CD4-positive, alpha-beta T cell treated with Interleukin-10 for 1 hour (primary cell): ENCODE measurements at places on chromosomes 2 and 18.

- no peak for DNase-seq
Measured at GRCh38 chr2:33673937-33674336, 74.8 kb upstream of the FAM98A start.

DNA sequence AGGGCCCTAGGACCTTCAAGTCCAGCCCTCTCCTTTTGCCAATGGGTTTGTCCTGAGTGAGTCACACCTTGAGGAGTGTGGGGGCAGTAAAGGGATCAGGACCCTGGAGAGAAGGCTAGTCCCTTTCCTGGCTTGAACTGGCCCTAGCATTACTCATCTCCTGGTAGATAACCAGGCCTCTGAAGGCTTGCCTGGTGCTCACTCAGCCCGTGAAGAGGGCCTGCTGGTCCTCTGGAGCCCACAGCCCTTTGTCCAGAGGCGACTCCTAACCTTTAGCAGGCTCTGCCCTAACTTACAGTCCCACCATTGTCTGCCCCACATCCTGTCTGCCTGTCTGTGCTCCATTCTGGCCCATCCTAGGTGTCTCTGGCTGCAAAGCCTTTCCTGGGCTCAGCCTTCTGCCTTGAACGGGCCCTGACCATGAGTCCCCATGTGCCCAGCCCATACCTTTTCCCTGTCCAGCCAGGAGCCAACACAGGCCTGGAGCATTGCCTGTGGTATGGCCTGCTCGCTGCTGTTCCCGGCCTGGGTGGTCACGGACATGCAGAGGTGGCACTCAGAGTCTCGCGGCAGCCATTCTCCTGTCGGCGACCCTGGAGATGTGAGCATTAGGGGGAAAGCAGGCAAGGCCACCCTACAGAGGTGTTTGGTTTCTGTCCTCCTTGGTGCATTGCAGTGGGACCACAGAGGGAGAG lies 5.0 kb downstream of the SFTPB start:
- no peak for DNase-seq

- peak; percentile 25 for DNase-seq
Measured at GRCh38 chr2:162063899-162064298, 10.1 kb downstream of the DPP4 start.

DNA sequence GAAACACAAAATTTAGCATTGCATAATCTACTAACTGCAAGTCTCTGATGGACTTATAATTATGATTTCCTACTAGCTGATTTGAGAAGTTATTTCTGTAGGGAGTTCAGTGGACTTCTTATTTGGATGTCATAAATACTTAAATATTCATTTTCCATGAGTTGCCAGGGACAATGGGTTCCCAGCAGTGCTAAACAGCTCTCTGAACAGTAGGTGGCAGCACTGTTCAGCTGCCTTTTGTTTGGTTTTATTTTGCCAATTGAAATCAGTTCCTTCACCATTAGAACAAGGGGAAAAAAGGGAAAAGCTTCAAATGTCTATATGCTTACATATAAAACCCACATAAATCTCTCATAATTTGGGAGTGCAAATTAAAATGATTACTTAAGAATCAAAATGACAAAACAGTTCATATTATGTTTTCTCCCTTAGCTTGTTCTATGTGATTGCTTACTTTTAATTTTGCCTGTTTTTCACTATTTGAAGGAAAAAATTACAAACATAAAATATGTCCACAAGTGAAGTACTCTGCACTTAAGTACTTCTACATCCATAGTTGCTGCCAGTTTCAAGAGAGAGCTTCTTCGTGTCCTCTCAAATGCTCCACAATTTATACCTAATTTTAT lies 898.9 kb downstream of the CPS1 start:
- peak; percentile 22 for DNase-seq

DNA sequence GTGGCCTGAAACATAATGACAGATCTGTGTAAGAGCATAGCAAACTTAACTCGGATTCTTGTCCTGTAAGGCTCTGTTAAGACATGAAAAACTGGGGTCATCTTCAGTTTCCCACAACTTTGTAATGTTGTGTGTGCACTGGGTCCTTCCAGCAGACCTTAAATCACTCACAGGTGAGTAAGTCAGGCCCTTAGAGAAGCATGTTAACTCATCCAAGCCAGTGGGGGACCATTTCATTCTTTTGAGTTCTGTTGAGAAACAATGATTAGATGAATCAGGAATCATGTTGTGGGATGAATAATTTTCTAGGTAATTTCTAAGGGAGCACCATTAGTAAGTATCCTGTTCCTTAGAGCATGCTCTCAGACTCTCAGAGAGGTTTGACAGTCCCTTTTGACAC lies 167.1 kb downstream of the ESCO1 start:
- no peak for DNase-seq

- no peak for DNase-seq
Measured at GRCh38 chr2:174009488-174010223, 44.5 kb upstream of the SP3 start.

DNA sequence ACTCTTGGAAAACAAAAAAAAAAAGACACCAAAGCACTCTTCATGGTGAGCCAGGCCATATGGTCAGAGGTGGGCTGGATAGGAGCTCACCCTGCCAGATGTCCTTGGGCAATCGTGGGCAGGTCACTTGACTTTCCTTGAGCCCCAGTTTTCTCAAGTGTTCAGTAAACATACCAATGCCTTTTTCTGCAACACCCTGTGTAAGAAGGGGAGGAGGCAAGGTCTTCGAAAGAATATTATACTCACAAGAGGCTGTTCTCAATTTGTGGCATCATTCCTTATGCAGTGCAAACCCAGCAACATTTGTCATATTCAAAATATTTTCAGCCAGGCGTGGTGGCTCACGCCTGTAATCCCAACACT lies 22.9 kb upstream of the TMEM87B start:
- DNase-seq, result no peak
